ENCODE measurements at places on chromosomes 1 and 21.

DNA sequence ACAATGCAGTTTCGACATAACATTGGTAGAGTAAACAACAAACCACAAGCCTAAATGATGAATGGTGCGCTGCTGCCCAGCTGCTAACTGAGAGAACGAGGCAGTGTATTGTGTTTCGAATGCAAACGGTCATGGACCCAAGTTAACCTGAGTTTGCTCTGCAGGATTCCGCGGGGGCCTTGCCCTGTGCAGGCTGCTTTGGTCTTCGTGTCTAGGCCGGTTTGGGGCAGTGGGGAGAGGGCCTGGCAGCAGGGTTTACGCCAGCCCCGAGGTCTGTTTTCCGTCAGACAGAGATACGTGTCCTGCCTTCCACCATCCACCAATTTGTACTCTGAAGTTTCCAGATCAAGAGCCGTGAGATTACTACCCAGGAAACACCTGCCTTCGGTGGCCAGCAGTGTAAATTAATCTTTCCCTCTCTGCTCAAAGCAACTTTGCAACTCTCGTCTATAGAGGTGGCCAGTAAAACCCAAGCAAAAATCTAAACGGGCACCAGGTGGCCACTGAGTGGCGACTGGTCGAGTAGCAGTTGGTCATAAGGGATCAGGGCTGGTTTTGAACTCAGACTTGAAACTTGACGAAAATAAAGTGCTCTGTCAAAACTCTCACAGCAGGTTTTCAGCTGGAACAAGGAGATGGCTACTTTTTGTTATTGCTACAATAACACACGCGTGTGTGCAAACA is 6.3 kb upstream of the PRDM15 start:
- DNase-seq, result no peak

- no peak for DNase-seq
Measured at GRCh38 chr1:240682166-240682858, 70.4 kb upstream of the GREM2 start.

DNA sequence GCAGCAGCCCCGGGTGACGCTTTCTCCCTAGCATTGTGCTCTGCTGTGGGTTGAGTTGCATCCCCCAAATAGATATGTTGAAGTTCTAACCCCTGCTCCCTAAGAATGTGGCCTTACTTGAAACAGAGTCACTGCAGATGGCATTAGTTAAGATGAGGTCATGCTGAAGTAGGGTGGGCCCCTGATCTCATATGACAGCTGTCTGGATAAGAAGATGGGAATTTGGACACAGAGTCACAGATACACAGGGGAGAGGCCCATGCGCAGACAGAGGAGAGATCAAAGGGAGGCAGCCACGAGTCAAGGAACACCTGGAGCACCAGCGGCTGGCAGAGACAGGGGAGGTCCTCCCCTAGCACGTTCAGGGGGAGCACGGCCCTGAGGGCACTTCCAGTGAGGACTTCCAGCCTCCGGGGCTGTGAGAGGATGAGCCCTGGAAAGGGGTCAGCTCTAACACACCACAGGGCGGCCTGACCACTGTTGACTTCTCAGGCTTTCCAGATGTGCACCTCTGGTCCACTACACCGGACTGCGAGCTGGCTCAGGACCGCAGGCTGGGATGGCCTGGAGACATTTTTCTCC is 46.4 kb downstream of the ABCG1 start:
- DNase-seq, result no peak

GRCh38 chr1:150577557-150578271 is 1.7 kb downstream of the MCL1 start:
- DNase-seq, result no peak

DNA sequence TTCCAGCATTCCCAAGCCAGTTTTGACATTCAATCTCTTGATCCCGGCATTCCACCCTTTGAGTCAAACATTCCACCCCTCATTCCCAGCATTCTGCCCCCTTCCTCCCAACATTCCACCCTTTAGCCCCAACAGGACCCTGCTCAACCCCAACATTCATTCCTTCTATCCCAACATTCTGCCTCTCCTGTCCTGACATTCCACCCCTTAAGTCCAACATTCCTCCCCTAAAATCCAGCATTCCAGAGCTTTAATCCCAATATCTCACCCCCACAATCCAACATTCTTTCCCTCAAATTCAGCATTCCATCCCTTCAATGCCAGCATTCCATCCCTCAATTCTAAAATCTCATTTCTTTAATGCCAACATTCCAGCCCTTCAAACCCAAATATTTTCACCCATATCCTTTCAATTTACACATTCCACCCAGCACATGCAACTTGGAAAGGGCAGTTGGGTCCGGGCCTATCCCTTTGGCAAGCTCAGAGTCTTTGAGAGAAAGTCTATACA is 22.9 kb downstream of the DDX20 start:
- no peak for DNase-seq

GRCh38 chr1:236759252-236759859 is 35.7 kb upstream of the MTR start:
- no peak for DNase-seq

- DNase-seq, result no peak
Measured at GRCh38 chr1:177385760-177386698, 215.3 kb downstream of the BRINP2 start.

- DNase-seq, result no peak
Measured at GRCh38 chr1:216883518-216883917, 160.3 kb upstream of the ESRRG start.

GRCh38 chr1:209076688-209077087 is 506.8 kb upstream of the CAMK1G start:
- DNase-seq, result no peak

- DNase-seq, result no peak
Measured at GRCh38 chr1:92123868-92124267, 43.7 kb downstream of the BTBD8 start.

GRCh38 chr1:63223426-63223825 is 98.9 kb upstream of the FOXD3 start:
- no peak for DNase-seq

GRCh38 chr1:185260611-185261010 is 56.4 kb downstream of the IVNS1ABP start:
- DNase-seq, result no peak

DNA sequence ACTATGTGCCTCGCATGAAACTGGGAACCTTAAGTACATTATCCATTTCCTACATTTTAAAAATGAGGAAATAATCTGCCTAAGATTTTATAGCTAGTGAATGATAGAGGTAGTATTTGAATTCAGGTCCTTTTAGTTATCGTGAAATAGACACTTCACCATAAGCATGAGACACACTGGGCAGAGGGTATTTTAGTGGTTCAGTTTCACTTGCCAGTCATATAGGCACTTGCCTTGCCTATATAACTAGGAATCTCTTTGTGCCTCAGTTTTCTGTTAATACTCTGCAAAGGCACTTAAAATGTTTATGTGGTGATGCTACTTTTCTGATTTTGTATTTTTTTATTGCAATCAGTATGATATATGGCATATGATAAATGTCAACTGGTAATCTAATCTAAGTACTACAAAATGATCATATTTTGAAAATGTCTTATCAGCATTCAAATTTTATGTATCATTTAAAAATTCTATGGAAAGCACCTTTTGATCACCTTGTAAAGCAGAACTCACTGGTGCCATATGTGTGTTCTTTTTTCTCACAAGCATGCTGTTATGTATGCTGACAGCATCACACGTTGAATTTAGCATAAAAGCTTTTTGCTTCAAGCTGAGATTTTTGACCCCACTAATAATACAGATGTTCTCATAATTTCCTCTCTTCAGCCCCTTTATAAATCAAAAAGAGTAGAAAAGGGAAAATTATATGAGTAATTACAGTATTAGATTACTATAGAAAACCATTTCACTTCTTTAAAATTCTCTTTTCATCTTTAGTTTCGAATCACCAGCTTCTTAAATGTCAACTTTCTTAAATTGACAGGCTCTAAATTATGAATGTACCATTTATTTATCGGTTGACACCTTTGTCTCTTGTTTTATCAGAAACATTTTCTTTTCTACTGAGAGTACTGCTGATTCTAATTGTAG is 52.6 kb downstream of the RPS6KC1 start:
- no peak for DNase-seq

- DNase-seq, result no peak
Measured at GRCh38 chr1:183239793-183240525, 53.9 kb downstream of the LAMC2 start.

GRCh38 chr1:157958263-157958662 is 35.2 kb upstream of the KIRREL1 start:
- no peak for DNase-seq

DNA sequence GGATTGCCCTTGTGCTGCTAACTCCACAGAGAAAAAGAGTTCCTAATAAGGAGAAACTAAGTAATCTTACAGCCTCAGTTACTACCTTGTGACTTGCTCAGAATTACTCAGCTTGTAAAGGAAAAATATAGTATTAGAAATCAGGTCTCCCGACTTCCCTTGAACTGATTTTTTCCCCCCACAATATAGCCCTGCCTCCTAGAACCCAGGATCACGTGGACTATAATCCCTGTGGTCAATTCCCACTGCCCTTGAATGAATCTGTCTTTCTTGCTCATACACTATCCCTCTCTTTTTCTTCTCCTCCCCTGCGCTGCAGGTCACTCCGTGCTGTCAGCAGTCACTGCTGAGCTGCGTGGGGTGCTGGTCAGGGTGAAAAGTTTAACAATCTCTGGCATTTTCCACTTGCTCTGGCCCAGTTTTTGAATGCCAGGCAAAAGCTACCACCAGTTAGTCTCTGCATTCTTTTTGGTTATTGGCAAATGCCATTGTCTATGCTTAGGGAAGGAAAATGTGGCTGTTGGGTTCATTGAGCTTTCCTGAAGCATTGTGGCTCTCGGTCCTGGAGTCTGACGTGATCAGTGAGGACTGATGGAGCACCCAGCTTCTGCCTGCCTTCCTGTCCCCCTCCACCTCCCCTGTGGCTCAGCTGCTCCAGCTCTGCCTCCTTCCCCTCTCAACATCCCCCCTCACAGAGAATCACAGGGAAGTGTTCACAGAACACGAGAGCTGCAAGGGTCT is 1.9 kb upstream of the MYOC start:
- DNase-seq, result no peak

GRCh38 chr21:27346041-27346448 is 379.2 kb upstream of the ADAMTS5 start:
- DNase-seq, result no peak

DNA sequence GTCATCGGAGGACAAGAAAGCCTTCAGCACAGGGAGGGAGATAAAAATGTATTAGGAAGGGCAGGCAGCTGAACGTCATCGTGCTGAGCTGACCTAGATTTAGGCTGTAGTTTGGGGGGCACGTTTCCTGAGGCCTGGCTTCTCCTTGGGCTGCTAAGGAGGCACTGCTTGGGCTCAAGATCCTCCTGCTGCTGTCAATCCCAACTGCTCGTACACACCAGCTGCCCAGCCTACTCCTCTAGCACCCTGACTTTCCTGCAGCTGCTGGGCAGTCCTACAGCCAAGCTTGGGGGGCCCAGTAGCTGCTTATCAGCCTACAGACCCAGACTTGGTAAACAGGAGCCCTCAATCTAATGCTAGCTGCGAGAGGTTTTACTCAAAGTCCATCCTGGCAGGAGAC is 6.2 kb downstream of the TMEM35B start:
- DNase-seq, result no peak

- no peak for DNase-seq
Measured at GRCh38 chr1:111172463-111172862, 28.0 kb downstream of the DENND2D start.

DNA sequence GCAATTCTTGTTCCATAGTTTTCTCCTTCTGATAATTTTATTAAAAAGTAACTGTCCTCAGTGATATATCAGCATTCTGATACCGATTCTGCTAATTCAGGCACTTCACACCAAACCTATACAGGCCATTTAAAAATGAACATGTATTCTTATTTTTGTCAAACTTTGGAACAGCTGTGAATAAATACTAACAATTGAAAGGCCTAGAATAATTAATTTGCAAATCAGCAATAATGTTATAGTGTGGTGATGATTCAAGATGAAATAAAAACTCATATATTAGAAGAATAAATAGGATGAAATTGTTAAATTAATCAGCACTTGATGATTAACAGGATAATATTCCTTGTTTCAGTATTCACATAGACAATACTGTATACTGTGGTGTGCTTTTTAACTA is 9.9 kb downstream of the CDKN2C start:
- no peak for DNase-seq

GRCh38 chr1:201361652-201362504 is 15.6 kb downstream of the TNNT2 start:
- DNase-seq, result peak; percentile 87

GRCh38 chr1:226304291-226304955 is 4.5 kb downstream of the LIN9 start:
- DNase-seq, result no peak

- DNase-seq, result no peak
Measured at GRCh38 chr1:54809496-54810074, 8.5 kb upstream of the TTC22 start.

DNA sequence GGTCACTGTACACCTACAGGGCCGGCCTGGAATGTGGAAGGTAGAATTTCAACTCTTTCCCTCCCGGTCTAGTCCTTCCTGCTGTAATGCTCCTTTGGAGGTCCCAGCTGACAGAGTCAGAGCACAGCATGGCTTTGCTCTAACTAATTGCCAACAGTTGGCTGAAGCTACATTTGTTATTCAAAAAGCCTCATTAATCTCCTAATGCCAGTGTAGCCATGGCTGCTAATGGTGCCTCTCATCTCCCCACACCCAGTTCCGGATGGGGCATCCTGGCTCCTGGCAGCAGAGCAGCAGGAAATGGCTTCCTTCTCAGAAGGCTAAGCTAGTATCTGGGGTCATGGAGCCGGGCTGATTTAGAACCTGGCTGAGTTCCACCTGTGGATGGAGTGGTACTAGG is 18.7 kb upstream of the CAMK1G start:
- no peak for DNase-seq

DNA sequence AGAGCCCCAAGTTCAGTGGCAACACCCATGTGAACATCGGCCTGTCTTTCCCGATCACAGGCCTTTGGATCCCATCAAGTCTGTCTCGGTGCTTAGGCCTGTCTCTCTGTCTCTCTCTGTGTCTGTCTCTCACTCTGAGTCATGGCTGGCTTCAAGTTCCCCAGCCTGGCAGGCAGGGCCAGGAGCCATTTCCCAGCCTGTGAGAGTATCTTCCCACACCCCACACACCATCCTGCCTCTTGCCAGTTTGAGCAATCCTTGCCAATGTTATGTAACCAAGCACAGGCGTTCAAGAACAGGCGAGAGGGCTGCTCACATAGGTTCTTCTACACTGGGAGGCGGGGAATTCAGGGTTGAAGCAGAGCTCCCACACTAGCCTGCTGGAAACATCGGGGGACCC is 70.0 kb upstream of the TMEM51 start:
- DNase-seq, result no peak

GRCh38 chr1:36866169-36866814 is 168.0 kb downstream of the GRIK3 start:
- DNase-seq, result no peak

DNA sequence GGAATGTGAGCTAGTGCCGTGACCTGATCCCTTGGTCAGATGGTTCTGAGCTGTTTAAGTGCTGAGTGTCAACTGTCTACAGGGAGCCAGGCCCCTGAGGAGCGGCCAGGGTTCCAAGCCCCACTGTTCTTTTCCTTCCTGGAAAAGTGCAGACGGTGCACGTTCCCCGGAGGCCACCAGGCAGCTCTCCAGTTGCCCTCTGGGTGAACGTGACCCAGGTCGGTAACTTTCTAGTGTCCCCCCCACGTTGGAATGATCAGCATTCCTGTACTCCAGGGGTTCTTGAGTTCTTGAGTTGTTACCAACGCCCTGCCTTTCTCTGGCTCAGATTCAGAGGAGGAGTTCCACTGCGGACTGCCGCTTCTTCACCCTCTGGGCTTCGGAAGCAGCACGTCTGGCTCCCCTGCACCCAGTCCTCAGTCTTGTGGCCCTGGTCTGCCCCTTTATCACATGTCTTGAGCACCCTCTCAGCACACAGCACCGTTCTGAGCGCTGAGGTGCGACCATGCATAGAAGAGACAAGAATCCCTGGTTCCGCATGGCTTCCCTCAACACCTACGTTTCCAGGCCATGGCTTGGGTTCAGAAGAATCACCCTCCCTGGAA is 131.5 kb downstream of the DHRS3 start:
- no peak for DNase-seq

Measured in frontal cortex (tissue), 4 donors.